ENCODE measurements at places on chromosomes 4 and X.

DNA sequence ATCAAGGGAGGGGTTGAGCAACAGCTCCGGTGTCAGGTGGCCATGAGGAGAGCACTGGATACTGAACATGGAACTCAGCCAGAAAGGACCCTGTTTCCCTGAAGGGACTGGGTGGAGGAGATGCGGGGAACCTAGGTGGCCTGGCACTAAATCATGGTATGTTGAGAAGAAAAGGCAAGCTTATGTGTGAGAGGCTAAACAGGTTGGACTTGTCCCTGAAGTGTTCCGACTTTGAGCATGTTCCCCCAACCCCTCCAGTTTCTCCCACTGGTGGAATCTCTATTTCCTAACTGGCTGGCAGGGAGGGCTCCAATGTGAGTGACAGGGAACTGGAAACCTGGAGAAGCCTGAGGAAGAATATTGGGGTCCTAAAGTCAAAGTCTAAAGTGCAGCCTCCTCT, 69.5 kb downstream of the PLAC1 start:
- no peak for DNase-seq

DNA sequence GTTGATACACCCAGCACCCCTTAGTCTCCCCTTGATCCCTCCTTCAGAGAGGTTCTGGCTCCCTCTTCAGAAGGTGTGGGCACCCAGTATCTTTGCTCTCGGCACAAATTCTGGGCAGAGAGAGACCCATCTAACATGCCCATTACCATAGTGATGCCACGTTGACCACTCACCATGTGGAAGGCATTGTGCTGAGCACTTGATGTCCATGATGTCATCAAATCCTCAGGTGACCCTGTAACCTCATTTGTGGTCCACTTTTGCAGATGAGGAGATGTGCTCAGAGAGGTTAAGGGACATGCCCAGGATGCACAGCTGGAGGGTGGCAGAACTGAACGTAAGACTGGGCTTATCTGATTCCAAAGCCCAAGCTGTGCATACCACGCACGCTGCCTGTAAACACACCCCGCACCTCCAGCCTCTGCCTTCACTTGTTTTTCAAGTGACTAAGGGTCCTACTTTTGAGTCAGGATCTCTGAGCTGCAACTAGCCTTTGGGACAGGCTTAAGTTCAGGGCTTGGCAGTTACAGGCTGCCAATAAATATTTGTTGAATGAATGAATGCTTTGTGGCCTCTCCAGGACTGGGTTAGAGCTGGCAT, 55.2 kb downstream of the HTRA3 start:
- DNase-seq: no peak

GRCh38 chrX:45623266-45623665, 422.6 kb upstream of the DIPK2B start:
- no peak for DNase-seq

- no peak for DNase-seq
Measured at GRCh38 chr4:110754716-110755115, 131.8 kb upstream of the PITX2 start.

DNA sequence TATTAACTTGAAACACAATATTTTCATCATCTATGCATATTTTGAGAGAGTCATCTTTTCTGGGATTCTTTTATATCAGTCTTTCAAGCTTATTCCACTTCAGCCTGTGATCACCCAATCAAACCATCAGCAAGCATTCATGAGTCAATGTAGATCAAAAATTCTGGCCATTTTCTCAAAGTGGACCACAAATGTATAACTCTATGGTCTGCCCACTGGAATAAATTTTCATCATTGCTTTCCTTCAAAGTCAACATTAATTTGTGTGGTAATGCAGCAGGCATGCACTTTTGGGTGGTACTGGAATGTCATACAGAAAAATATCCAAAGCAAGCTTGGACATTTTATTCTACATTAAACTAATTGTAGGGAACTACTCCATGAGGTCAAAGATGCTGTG, 1013.0 kb downstream of the STIM2 start:
- no peak for DNase-seq

DNA sequence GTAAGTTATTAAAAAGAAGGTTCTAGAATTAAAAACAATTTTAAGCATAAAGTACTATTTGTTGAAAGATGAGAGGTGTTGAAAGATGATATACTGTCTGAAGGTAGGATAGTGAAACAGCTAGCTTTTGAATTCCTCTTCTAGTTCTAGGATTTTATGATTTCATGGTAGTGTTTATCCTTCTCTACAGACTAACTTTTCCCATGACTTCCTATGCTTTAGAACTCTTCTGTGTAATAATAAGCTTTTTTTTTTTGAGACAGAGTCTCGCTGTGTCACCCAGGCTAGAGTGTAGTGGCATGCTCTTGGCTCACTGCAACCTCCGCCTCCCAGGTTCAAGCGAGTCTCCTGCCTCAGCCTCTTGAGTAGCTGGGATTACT, 96.0 kb upstream of the NUDT6 start:
- DNase-seq: no peak

- no peak for DNase-seq
Measured at GRCh38 chr4:8508266-8508665, 67.7 kb downstream of the TRMT44 start.

GRCh38 chrX:4841216-4841745, 1127.8 kb upstream of the PRKX start:
- DNase-seq: no peak

GRCh38 chrX:17552044-17552650, 177.1 kb downstream of the NHS start:
- DNase-seq: no peak

- DNase-seq: no peak
Measured at GRCh38 chr4:185358514-185358913, 37.2 kb downstream of the LRP2BP start.

DNA sequence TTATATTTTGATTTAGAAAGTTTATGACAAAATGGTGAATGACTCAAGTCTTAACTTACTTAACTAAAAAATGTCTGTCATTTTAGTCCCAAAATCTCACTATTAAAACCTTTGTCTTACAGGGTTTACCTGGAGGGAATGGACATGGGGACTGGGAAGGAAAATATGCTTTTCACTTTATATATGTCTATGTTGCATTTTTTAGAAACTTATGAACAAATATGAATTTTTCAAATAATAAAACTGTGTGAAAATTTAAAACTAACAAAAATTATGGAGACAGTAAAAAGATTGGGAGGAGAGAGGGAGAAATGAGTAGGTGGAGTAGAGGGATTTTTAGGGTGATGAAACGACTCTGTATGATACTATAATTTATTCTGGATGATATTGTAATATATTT, 6.2 kb downstream of the MGARP start:
- DNase-seq: no peak

- no peak for DNase-seq
Measured at GRCh38 chrX:40772290-40772689, 36.9 kb upstream of the MED14 start.

DNA sequence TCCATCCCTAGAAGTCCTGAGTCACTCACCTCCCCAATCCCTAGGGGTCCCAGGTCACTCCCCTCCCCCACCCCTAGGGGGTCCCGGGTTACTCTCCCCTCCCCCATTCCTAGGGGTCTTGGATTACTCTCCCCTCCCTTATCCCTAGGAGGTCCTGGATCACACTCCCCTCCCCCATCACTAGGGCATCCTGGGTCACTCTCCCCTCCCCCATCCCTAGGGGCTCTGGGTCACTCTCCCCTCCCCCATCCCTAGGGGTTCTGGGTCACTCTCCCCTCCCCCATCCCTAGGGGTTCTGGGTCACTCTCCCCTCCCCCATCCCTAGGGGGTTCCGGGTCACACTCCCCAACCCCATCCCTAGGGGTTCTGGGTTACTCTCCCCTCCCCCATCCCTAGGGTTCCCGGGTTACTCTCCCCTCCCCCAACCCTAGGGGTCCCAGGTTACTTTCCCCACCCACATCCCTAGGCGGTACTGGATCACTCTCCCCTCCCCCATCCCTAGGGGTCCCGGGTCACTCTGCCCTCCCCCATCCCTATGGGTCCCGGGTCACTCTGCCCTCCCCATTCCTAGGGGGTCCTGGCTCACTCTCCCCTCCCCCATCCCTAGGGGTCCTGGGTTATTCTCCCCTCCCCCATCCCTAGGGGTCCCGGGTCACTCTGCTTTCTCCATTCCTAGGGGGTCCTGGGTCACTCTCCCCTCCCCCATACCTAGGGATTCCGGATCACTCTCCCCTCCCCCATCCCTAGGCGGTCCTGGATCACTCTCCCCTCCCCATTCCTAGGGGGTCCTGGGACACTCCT, 2.1 kb downstream of the ASMTL start:
- no peak for DNase-seq

DNA sequence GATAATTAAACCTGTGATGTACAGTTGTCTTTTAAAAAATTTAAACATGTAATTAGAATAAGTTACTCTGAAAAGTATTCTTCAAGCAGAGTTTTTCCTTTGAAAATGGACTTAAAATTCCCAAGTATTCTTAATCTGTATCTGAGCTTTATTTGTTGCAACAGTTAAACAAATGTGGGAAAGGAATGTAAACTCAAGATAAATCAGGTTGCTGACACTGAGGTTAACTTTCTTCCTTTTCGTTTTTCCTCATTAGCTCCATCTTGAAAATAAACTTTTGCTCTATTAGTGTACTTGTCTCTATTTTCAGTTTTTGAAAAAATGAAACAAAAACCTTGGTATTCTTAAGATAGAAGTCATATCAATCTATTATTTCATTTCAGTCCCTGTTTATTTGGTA, 144.5 kb upstream of the BMPR1B start:
- no peak for DNase-seq

- no peak for DNase-seq
Measured at GRCh38 chr4:112029771-112030171, 115.5 kb upstream of the FAM241A start.

DNA sequence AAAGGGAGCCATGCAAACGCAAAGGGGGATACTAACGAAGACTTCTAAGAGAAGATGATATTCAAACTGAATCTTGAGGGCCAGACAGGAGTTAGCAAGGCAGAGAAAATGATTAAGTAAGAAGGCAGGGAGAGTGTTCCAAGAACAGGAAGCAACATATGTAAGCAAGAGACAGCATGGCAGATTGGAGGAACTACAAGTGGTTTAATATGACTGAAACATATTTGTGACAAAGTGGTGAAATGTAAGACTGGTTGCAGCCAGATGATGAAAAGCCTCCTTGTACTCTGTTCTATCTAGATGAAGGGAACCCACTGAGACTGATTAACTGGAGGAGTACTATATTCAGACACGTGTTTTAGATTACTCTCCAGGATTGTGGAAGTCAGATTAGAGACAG, 116.6 kb upstream of the DIAPH2 start:
- DNase-seq: no peak

DNA sequence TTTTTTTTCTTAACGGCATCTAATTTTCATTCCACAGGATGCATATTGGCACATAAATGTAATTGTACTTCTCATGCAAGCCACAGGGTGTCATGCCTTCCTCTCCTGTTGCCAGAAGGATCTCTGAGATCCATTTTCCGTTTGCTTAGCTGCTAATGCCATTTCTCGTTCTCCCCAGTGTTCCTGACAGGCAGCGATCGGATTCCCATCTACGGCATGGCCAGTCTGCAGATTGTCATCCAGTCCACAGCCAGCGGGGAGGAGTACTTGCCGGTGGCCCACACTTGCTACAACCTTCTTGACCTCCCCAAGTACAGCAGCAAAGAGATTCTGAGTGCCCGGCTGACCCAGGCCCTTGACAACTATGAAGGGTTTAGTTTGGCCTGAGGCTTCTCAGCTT, 8.9 kb upstream of the NAP1L5 start:
- DNase-seq: no peak

- no peak for DNase-seq
Measured at GRCh38 chr4:8308856-8309771, 39.6 kb downstream of the HTRA3 start.

GRCh38 chr4:187090401-187090800, 366.7 kb upstream of the FAT1 start:
- DNase-seq: no peak

DNA sequence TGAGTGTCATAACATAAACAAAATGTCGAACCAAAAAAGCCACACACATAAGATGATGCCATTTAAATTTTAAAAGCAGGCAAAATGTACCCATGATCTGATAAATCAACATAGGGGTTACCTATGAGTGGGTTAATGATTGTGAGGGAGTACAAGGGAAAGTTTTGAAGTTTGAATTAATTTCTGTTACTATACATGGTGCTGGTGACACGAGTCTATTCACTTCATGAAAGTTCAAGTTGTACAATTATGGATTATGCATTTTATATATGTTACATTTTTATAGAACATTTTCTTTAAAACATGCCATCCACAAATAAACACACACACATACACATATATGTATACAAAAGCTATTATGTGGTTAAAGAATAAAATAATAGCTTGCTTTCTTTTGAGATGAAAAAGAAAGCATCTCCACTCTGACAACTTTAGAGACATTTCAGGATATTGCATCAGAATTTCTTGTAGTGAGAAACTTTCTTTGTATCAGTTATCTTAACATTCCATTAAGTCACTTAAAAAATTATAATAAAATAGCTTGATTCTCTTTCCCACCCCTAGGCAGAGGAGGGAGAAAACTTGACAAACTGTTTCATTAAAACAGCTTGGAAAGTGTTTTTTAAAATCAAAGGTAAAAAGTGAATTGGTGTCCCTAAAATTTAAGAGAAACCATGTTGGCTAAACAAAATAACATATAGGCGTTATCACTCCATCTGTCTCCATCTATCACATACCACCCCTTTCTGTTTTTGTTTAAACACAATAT, 891.8 kb upstream of the NDST4 start:
- DNase-seq: no peak

- no peak for DNase-seq
Measured at GRCh38 chr4:146146918-146147317, 28.6 kb upstream of the LSM6 start.

DNA sequence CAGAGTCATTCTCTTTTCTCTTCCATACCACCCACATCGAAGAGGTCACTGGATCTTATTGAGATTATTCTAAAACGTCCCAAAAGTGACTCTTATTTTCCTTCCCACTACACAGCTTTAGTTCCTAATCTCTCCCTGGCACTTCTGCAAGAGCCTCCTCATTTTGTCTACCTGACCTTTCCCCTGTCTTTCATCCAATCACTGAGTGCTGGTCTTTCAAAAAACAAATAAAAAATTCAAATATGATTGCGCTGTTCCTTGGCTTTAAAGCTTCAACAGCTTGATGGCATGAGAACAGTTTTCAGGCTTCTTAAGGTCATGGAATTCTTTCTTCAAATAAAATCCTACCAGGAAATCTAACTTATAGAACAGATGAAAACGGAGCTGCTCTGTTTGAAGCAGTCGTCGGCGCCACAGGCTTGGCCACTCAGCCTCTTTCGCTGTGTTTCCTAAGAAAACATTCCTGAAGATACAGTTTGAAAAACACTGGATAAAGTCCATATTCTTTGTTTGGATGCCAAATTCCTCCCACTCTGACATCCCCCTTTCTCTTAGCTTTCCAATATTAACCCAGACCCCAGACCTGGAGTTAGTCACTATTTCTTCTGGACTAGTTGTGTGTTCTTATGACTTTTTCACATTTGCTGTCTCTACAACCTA, 12.5 kb downstream of the SYTL5 start:
- no peak for DNase-seq

- no peak for DNase-seq
Measured at GRCh38 chrX:48591255-48591791, 6.0 kb upstream of the WDR13 start.

DNA sequence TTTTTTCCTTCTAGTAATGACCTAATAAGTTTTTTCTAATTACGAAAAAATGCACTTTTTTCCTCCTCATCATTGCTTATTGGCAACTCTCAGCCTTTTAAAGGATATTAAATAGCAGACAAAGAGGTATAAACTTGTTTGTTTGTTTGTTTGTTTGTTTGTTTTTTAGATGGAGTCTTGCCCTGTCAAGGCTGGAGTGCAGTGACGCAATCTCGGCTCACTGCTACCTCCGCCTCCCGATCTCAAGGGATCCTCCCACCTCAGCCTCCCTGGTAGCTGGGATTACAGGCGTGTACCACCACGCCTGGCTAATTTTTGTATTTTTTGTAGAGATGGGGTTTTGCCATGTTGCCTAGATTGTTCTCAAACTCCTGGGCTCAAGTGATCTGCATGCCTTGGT, 6.0 kb downstream of the RBM47 start:
- DNase-seq: no peak

All from stimulated activated CD4-positive, alpha-beta T cell treated with anti-CD3 and anti-CD28 coated beads, TNF-alpha, amount 100 ng/mL, for 4 hours (primary cell).